ENCODE measurements at places on chromosomes 12 and 14.

DNA sequence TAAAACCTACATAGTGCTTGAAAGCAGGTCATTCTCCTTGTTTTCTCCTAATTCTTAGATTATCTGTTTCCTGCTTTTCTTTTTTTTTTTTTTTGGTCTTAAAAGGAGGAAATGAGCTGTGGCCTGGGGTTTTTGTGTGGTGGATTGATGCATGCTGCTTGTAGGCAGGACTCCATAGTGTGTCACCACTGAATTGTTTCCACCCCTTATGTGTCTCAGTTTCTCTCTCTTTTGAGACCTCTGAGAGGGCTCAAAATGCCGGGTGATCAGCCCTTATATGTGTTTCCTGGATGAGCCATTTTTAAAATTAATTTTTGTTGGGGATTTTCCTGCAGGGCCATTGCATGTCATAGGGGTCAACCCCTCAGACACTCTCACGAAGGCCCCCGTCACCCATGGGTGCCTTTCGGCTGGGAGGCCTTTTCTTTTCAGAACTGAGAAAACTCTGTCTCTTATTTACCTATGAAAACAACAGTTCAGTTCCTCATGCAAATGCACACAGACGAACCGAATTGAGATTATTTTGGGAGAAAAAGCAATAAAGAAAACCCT is 32.0 kb upstream of the LRRK2 start:
- DNase-seq, result no peak

DNA sequence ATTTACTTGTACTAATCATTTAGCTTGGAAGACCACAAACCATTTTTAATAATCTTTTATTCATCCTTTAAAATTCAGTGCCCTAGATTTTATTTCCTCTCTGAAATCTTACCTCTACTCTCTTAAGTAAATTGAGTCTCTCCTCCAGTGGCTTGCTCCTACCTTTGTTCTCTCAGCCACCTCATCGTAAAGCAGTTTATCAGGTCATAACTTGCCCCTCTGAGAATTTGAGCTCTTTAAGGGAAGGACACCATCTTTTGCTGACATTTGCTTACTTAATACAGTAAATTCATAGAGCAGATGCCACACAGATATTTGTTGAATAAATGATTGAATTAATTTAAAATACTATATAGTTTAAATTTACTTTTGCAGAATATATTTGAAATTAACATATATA is 794.3 kb downstream of the C12orf50 start:
- no peak for DNase-seq

DNA sequence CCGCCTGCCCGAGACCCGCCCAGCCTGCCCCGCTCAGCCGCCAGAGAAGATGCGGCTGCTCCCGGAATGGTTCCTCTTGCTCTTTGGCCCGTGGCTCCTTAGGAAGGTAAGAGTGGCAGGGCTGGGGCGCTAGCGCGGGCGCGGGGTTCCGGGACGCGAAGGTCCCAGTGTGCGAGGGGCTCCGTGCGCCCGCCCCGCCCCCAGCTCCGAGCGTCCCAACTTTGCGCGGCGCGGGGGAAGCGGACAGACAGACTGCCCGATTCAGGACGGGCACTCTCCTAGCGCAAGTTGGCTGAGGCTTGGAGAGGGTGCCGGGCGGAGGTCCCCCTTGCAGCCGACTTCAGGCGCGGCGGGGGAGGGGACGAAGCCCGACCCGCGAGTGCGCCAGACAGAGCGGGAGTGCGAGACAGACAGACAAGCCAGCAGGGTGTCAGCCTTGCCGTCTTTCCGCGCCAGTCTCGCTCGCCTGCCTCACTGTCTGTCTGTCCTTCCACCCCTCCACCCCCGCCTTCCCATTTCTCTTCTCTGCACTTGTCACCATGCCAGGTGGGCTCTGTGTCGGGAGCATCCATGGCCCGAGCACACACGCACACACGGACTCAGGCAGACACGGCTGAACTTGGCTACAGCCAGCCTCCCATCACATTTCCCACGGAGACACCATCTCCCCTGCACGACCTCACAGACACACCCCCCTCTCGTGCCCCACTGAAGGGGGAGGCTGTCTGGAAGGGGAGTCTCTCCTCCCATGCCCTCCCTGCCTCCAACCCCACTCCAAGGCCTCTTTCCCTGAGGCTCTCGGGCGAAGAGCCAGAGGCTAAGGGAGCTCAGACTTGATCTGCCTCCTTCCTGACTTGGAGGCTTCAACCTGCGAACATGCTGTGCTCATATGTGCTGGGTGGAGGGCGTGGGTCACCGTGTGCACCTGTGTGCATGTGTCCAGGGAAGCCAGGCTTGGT is 606 bp downstream of the NXPH4 start:
- no peak for DNase-seq

GRCh38 chr12:115322275-115322674 is 638.3 kb upstream of the TBX3 start:
- DNase-seq, result no peak

DNA sequence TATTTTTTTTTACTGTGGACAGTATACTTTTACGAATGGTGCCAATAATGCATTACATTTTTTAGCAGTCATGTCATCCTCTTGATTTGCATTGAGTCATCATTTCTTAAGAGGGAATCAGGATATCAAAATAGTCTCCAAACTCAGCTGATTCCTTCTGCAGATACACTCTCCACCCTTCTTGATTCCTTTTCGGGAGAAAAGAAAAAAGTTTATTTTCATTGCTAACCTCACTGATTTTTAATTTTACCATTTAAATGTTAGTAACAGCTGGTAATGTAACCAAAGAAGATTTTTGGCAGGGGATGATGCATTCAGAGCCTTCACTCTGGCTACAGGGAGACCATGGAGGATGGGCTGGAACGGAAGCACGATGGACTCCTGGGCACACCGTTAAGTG is 47.5 kb downstream of the MRPL42 start:
- DNase-seq, result no peak

DNA sequence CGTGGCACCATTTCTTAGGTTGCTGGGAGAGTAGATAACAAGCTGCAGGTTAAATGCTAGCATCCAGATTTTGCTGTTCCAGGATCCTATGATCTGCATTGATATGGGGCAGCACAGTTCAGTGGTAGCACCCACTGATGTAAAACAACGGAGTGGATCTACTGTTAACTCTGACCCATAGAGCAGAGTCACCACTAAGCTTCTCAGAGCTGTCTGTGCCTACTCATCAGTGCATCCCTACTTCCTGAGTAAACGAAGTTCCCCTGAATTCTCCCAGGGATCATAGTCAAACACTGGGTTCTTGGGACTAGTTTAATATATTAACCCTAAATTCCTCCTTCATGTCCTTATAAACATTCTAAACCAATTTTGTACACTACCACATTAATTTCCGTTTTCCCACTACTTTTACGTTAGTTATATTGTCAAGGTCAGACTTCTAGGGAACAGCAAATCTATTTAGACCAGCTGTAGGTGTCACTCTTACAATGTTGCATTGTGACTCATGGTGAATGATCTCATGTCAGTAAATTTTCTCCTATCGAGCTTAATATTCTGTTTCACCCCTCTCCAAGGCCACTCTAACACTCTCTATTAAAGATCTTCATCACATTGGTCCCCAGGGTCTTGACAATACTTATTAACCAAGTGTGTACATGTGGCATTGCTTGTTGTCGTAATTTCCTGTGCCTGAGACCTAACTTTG is 10.3 kb downstream of the RERGL start:
- no peak for DNase-seq

DNA sequence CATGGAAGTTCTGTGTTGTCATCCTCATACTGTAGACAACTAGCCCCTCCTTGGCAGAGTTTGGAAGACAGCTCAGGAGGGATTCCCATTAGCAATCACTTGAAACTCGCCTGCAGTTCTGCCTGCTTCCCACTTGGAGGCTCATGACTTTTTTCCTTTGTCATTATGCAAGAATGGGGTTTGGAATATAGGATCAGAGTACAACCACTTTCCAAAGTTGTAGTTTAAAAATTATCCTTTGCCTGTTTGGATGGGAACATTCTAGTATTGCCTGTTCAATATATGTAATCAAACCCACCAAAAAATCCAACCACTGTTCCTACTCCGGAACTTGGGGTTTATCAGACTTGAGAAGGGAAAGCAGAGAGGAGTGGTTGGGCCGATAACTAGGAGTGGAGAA is 2.1 kb upstream of the GPD1 start:
- DNase-seq, result peak; percentile 74

GRCh38 chr12:57094208-57095160 is 5.6 kb downstream of the NAB2 start:
- DNase-seq, result no peak

DNA sequence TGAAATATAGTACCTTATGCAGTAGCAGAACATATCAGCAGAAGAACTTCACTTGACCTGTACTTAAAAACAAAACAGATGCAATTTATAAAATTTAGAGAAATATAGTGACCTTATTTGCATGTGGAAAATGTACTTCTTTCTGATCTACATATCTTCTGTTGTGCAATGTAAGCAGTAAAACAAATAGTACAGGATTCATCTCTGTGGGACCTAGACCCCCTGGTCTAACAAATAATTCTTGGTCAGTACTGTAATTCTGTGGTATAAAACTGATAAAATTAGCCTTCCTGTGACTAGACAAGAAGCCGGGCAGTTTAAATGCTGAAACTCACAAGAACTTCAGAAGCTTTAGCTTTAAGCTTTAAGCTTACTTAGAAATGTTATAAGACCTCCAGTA is 21.6 kb downstream of the HIF1A start:
- no peak for DNase-seq

DNA sequence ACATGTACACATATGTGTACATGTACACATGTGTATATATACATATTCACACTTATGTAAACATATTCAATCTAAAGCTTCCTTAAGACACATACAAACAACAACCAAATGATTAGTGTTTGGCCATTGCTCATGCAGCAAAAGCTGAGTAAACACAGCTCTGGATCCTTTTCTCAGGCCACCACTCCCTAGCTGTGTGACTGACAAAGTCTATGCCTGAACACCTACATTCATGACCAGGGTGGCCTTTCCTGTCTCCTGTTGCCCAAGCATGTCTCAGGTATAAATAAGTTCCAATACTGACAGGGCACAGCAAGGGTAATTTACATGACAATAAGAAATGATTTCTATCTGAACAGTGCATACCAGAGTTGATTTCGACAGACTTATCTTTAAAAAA is 1.4 kb upstream of the PTPRO start:
- DNase-seq, result no peak

- no peak for DNase-seq
Observed at GRCh38 chr14:88181072-88181471, 142.0 kb downstream of the KCNK10 start.

DNA sequence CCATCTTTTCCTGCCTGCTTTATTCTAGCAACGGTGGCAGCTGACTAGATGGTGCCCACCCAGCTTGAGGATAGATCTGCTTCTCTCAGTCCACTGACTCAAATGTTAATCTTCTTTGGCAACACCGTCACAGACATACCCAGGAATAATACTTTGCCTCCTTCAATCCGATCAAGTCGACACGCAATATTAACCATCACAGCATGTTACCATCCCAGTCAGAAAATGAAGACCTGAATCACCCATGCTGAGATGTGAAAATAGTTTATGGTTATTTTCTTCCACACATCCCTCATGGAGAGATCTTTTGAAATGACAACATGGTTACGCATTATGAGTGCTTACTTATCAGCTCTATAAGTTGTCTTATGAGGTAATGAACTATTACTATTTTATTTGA is 392.8 kb downstream of the SEC23A start:
- no peak for DNase-seq

DNA sequence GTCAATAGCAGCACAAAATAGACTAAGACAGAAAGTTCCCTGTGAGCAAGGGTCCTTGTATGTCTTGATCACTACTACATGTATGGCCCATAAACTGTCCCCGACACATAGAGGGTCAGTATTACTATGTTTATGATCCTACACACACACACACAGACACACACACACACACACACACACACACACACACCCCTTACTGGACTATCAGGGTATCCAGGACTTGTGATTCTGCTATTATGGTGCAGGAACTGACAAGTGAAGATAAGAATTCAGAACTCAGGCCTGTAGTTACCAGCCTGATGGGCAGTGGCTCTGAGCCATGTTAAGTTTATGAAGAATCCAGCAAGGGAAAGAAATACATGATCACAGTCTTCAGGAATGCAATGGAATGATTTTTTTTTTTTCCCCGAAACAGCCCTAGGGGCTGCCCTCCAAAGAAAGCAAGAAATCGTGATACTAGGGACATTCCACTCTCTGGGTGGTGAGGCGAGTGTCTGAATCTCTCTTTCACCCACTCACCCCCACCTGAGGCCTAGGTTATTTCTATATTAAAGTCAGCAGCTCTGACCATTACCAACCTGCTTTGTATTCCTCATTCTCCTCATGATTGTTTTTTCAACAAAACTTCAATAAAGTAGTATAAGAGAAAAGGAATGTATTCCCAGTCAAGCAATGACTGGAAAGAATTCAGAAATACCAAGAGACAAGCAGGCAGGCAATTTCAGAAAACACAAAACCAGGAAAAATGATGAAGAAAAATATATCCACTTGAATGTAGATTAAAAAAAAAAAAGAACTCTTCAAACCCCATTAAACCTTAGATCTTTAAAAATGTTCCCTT is 105.8 kb downstream of the AVPR1A start:
- no peak for DNase-seq

DNA sequence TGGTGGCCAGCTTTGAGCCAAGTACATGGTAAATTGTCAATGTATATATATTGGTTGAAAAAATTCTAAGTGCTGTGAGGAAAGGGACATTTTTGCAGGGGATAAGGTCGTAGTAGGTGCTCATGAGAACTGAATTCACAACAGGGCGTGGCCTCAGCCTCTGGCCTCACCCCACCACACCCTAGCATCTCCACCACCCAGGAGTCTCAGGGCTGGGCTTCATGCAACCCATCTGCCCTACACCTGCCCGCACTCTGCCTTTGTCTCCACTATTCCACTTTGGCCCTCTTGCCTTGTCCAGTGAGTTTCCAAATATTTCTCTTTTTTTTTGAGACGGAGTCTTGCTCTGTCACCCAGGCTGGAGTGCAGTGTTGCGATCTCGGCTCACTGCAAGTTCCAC is 22.1 kb upstream of the AQP2 start:
- no peak for DNase-seq

DNA sequence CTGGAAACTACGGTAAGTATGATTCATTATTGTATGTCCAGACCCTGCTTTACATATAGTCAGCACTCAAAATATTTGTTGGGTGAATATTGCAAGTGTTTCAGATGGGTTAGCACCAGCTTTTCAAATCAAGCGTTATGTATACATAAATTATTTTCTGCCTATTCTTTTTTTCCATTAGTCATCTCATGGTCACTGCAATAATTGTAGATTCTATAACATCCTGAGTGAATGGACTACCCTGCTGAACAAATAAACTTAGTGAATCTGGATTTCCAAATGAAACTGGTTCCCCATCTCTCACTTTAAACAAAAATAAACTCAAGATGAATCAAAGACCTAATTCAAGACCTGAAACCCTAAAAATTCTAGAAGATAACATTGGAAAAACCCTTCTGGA is 152.3 kb downstream of the DIO2 start:
- no peak for DNase-seq

- no peak for DNase-seq
Observed at GRCh38 chr12:23941780-23942179, 7.7 kb downstream of the SOX5 start.

- DNase-seq, result no peak
Observed at GRCh38 chr14:37594971-37595808, at the start of the genes FOXA1 and TTC6. Gene FOXA1 (minus strand): TSS chr14:37595249. CDS start chr14:37594972, 277 bp downstream. Gene TTC6 (plus strand): TSS chr14:37595629. CDS start chr14:37622065, 26,436 bp downstream.

- DNase-seq, result no peak
Observed at GRCh38 chr14:75430526-75430925, 2.7 kb downstream of the JDP2 start.

Data from pons (tissue), 1 donor.